ENCODE measurements at places on chromosomes 3 and 15. TPM values are rescaled to one million over a fixed set of nuclear protein-coding genes. Genes with fewer than 3 reads are reported as not detected.

- no peak for DNase-seq
Observed at GRCh38 chr3:184077881-184078280, 19.0 kb upstream of the HTR3E start.

The RASGRP1 gene
- 37.7 TPM for total RNA-seq

The TGM4 gene
- total RNA-seq, result not detected

The CKMT1B gene
- total RNA-seq, result not detected

The SI gene
- total RNA-seq, result not detected

The ANAPC13 gene
- 31.3 TPM for total RNA-seq

The OR5H6 gene
- not detected for total RNA-seq

- no peak for DNase-seq
Observed at GRCh38 chr3:52193065-52193464, 4.9 kb upstream of the ALAS1 start.

The PRTG gene
- total RNA-seq, result not detected

- DNase-seq, result no peak
Observed at GRCh38 chr3:158709666-158710083, 22.6 kb downstream of the RARRES1 start.

DNA sequence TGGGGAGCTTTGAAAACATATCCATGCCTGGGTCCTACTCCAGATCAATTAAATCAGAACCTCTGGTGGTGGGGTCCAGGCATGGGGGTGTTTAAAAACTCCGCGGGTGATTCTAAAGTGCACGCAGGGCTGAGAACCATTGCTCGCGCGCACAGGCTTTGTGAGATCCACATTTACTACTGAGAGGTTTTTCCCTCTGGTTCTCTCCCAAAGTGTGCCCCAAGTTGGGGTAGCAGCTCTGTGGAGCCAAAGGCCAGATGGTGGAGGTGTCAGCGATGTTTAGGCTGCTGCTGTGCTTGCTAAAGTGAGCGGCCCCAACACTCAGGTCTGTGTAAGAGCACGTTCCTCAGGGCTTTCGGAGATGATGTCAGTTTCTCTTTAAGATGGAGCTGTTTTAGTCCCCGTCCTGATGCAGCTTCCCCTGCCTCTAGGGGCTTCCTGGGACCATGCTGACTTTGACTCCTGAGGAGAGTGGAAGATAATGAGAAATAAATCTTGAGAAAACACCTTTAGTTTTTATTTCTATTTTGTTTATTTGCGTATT, 13.4 kb upstream of the MAGEF1 start:
- DNase-seq, result no peak

Measured in activated B cell treated with CpG ODN at 0.5 μM for 24 hours (primary cell).